ENCODE measurements at places on chromosomes 12 and 14.

DNA sequence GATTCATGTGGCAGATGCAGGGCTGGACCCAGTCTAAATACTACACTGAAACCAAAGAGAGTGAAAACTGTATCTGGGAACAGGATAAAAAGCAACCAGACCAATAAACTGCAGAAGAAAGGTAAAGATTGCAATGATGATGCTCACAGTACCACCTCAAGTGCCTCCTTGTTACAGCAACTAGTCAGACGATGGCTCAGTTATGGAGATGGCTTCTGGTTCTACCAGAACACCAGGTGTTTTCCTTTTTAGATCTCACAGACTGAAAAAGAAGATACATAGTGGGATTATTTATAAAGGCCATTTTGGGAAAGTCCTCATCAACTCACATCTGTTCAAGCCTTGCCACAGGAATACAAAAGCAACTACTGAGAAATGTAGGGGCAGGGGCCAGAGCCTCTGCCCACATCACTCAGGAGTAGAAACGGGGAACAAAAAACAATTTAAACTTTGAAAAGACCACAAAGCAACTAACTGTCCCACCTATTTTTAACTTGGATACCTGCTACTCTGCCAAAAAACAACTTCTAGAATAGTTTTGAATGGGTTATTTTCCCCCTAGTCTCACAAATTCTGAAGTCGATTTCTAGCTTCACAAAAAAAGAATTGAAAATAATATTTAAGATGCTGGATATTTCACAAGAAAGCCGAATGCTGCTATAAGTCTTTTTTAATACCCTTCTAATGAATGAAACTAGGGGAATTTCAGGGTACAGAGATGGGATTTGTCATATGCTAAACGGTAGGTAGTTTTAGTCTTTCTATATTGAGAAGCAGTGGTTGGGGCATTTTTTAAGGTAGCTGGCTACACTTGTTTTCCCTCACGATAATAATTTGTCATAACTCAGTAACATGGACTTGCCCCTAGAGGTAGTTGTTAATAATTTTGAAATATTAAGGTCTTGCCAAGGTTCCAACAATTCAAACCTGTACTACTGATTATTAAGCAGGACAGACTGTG, 197.2 kb upstream of the TMPO start:
- no peak for DNase-seq

- DNase-seq, result no peak
Measured at GRCh38 chr12:3772380-3772779, 19.5 kb upstream of the CRACR2A start.

- DNase-seq, result no peak
Measured at GRCh38 chr12:57896115-57896433, 45.3 kb upstream of the ATP23 start.

DNA sequence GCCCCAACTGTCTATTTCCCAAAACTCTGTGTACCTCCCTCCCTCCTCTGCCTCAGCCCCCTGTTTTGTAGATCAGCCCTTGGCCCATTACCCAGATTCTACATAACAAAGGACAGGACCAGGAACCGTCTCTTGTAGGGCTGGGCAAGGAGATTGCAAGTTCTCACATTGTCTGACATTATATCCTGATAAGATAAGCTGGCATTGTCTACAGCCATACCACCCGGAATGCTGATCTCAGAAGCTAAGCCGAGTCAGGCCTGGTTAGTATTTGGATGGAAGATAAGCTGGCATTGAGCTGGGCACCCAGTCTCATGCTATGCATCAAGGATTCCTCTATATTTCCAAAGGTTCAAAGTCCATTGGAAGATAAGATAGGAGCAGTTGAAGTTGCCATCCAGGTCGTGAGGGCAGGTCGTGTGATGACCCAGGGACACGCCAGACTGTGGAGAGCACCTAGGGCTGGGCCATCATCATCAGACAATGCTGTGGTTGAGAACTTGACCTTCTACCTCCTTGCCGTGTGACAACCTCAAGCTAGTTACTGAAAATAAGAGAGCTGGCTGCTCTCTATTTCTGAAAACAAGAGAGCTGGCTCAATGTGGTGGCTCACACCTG, 29.5 kb downstream of the PHETA1 start:
- DNase-seq, result no peak

GRCh38 chr14:105908481-105908911, 382.1 kb downstream of the TMEM121 start:
- DNase-seq, result no peak

DNA sequence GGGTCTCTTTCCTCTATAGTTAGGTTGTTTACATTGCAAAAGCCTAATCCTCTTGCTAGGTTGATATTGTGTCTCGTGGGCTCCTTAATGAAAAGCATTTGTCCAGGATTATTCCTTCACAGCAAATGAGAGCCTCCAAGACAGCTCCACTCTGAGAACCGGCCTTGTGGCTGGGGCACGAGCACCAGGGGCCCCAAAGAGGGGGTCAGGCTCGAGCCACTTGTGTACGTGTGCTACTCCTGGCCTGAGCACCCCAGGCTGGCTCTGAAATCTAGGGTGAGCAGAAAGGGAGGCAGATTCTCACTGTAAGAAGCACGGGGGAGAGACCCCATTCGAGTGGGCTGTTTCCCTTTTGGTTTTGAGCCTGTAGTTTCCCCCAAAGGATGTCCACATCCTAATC, 45.0 kb upstream of the FZD10 start:
- no peak for DNase-seq

GRCh38 chr12:67592228-67593011, 56.1 kb upstream of the DYRK2 start:
- DNase-seq, result no peak

DNA sequence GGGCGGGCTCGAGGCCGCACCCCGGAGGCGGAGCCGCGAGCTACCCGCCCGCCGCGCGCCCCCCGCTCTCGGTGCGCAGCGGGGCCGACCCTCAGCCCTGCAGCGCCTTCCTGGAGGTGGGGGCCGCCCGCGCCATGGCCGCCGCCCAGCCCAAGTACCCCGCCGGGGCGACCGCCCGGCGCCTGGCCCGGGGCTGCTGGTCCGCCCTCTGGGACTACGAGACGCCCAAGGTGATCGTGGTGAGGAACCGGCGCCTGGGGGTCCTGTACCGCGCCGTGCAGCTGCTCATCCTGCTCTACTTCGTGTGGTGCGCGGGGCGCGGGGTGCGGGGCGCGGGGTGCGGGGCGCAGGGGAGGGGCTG, at the start of gene P2RX2:
Gene P2RX2, plus strand, starts transcription at position 94 of the 361 bp plus-strand sequence. Its CDS starts 41 bp downstream, at position 135.
- DNase-seq, result no peak

DNA sequence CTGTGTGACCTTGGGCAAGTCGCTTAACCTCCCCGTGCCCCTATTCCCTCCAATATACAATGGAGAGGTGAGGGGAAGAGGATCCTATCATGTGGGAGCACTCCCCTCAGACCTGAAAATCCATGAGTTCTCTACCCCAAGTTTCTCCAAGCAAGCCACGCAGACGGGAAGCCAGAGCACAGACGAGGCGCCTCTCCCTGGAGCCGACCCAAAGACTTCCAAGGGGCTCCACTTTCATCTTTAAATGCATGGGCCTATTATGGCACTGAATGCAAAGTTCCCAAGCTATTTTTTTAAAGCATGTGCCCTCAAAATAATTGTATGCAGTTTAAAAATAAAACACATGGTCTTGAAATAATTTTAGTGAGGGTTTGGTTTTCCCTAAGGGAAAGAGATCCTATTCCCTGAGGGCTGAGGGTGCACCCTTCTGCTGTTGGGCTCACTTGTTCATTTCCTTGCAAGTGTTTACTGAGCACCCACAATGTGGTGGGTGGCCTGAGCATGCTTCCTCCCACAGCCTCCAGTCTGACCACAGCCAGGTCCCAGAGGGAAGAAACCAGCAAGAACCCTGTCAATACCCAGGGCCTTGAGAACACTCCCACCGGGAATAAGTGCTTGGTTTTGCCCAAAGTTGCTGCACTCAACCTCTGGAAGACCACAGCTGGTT, 14.6 kb downstream of the CMKLR1 start:
- DNase-seq, result no peak

DNA sequence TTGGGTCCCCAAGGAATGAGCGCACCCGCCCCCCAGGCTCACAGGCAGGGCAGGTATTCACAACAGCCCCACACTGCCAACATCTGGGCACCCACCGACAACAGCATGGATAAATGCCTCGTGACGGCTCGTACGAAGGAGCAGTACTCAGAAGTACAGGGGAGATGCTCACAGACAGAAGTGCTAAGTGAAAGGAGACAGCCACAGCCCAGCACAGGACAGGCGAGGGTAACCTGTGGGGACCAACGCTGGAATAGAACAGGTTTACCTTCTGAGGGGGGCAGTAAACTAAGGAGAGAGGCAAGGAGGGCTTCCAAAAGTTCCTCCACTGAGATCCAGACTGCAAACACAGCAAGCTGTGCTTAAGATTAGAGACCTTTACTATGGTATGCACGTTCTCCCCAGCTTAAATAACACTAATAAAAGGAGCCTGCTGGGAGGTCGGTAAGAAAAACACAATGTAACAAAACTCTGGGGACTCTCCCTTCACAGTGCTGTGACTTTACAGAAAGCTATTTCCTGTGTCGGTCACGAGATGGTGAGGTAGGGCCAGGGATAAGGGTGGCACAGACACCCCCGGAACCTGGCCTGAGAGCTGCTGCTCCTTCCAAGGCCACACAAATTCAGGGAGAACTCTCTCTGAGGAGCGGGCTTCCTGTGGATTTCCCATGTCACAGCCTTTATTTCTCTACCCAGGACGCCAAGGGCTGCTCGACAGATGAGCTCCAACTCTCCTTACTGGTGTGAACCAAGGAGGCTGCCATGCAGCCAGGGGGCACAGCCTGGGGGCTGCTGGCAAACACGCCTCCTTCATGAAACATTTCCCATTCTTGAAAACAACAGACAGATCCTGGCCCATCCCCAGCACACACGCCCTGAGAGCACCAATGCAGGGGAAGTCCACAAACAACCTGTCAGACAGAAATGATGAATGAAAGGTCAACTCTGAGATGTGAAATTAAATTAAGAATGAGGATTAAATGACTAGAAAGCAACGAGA, 26.3 kb downstream of the SLC15A4 start:
- DNase-seq, result no peak

DNA sequence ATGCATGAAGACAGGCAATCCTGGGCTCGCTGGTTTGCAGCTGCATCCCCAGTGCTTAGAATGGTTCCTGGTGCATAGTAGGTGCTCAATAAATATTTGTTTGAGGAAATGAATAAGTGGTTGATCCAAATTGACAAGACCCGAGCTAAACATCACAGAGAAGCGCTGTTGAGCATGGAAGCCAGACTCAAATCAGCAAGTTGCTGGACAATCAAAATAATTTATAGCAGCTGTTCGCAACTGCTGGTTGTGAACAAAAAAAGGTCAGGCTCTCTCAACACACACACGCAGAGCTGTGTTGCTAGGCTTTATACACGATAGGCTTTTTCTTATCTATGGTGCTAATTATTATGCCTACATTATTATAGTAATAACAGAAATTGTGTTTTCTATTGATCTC, 190.2 kb downstream of the TBX5 start:
- no peak for DNase-seq

GRCh38 chr14:22210906-22211305, 378.1 kb downstream of the DAD1 start:
- no peak for DNase-seq

- peak; percentile 70 for DNase-seq
Measured at GRCh38 chr14:75223664-75224154, 47.3 kb upstream of the TMED10 start.

DNA sequence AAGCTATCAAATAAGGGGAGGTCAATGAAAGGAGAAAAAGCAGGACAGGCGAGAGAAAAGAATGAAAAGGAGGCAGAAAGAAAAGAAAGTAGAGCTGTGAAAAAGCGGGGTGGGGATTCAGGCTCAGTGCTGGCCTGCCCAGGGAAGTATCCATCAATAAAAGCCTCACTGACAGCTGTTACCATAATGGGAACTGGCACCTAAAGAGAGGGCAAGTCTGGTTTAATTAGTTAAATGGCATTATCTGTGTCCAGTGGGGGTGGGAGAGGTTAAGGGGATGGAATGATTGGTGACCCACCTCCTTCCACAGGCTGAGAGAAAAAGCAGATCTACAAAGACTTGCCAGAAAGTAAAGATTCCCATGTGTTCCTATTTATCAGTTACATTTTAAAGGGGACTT, 7.4 kb downstream of the SALL2 start:
- no peak for DNase-seq

DNA sequence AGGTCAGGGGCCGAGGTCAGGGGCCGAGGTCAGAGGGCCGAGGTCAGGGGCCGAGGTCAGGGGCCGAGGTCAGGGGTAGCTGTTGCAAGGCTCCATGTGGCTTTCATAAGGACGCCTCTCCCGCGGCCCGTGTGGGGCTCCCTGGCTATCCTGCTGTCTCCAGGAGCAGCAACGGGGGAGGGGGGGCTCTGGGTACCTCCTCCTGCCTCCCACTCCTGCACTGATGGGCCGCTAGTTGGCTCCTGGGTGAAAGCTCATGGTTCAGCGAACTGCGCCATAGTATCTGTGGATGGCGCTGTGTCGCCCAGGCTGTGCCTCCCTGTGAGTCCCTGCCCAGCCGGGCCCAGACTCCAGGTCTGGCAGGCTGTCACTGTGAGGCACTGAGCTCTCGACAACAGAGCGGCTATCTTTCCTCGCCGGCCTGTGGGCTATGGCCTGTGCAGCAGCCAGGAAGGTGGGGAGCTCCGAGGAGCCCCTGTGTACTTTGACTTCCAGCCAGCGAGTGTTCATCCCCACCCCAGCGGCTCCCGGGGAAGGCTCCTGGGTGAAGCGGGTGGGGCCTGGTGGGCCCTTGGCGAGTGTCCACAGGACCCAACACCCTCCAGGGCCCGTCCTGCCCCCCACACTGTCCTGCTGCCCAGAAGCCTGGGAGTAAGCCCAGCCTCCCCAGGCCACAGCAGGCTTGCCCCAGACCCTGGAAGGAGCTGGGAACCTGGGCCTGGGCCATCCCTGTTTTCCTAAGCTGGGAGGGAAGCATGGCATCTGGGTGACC, 8.1 kb downstream of the RFLNA start:
- peak; percentile 66 for DNase-seq

DNA sequence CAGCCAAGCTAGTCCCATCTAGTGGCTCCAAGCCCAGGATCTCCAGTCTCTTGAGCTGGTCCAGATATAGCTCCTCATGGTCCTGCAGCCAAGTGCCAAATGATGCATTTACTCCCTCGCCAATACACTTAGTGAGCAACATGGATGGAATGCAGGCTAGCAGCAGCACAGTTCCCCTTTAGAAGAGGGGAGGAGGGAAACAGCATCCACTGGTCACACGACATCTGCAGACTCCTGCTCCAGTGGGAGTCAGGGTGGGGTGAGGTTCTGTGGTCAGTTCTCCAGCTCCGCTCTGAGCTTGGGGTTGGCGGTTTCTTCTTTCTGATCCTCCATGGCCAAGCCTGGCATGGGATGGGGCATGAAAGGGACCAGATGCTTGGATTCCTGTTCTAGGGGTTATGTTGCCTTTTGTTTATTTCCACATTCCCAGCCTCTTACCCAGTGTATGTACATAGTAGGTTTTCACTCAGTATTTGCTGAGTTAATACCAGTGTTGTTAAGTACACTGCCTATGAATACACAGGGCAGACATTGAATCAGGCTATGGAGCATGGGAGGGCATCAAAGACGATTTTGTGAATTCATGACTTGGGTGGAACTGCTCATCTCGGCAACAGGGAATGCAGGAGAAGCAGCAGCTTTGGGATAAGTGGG, 57.3 kb downstream of the GALNT16 start:
- peak; percentile 84 for DNase-seq

GRCh38 chr12:66321435-66321834, 19.1 kb downstream of the HELB start:
- no peak for DNase-seq
